ENCODE measurements at places on chromosomes 5 and 9.
A peak's percentile ranks its signal among the peaks of the same experiment; 100 is the strongest.

- no peak for DNase-seq
Observed at GRCh38 chr9:112103405-112103804, 71.7 kb downstream of the SUSD1 start.

DNA sequence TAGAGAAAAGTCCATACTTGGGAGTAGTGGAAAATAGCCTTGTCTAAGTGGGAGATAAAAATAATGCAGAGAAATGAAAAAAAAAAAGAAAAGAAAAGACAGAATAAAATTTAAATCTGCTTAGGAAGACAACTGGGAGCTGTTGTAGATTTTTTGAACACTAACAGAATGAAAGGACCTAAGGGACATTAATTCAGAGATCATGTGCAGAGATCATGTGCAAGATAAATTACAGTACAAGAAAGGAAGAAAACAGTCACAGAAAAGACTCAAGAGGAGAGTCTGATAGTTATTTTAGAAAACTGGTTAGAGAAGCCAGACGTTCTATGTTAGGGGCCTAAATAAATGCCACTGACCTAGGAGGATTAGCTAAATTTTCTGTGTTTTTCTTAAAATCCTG, 1226.8 kb upstream of the NUDT12 start:
- no peak for DNase-seq

DNA sequence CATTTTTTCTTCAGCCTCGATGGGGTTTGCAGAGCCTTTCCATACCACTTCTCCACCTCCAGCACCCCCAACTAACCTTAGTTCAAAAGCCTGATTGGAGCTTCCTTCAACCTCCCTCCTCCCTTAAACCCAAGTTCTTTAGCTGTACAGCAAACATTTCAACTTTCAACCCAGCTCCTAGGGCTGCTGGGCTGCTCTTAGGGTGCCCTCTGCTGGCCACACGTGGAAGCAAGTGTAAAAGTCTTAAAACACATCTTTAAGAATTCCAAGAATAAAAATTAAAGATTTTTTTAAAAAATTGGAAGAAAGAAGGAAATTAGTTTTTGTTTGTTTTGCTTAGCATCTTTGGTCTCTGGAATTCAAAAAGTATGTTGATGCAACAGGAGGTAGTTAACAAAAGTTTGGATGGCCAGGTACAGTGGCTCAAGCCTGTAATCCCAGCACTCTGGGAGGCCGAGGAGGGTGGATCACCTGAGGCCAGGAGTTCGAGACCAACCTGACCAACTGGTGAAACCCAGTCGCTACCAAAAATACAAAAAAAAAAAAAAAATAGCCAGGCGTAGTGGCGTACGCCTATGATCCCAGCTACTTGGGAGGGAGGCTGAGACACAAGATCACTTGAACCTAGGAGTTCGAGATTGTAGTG, 15.5 kb upstream of the HSD17B3 start:
- peak; percentile 40 for DNase-seq

DNA sequence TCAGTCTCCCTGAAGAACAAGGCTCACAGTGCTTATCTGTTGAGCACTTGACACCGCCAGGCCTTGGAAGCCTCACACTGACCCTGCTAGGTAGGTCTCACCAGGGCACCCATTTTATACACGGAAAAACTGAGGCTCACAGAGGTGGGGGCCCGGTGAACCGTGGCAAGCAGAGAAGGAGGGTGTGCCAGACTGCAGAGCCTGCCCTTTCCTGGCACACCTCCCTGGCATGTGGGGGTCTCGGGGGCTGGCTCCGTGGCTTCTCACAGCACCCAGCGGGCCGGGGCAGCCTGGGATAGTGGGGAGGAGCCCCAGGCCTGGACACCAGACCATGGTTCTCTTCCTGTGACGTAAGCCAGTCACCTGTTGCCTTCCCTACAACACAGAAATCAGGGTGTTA, 53.7 kb upstream of the IER5L start:
- DNase-seq = no peak

GRCh38 chr5:168851902-168852321, 272.7 kb upstream of the PANK3 start:
- DNase-seq = no peak

DNA sequence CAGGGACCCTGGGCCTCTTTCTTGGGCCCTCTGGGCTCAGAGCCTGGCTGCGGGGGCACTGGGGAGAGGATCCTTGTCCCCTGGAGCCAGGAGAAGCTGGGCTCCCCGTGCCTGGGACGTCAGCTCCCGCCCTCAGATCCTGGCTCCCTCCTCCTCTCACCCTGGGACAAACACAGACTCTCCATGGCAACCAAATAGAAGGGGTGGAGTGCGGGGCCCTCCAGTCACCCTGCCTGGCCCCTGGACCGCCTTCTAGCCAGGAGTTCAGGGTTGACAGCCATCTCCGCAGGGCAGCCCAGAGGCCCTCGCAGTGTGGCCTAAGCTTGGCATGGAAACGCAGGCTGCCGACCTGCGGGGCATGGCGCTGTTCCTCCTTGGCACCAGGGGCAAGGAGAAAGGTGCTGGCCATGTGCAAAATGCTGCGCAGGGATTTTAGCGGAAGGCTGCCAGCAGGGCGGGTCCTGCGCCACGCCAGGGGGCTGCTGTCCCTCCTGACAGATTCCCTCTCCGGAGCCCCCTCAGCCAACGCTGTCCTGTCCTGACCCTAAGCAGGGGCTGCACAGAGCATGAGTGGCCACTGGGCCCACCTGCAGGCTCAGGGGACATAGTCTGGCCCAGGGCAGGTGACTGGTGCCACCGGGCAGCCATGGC, 1.0 kb downstream of the ZDHHC11 start:
- no peak for DNase-seq

GRCh38 chr9:27717991-27718390, 144.7 kb upstream of the C9orf72 start:
- no peak for DNase-seq

GRCh38 chr9:21027295-21027694, 4.1 kb downstream of the HACD4 start:
- no peak for DNase-seq

- no peak for DNase-seq
Observed at GRCh38 chr9:123511326-123512277, 155.6 kb downstream of the CRB2 start.

GRCh38 chr5:128052780-128053179, 30.8 kb upstream of the SLC12A2 start:
- DNase-seq = no peak

DNA sequence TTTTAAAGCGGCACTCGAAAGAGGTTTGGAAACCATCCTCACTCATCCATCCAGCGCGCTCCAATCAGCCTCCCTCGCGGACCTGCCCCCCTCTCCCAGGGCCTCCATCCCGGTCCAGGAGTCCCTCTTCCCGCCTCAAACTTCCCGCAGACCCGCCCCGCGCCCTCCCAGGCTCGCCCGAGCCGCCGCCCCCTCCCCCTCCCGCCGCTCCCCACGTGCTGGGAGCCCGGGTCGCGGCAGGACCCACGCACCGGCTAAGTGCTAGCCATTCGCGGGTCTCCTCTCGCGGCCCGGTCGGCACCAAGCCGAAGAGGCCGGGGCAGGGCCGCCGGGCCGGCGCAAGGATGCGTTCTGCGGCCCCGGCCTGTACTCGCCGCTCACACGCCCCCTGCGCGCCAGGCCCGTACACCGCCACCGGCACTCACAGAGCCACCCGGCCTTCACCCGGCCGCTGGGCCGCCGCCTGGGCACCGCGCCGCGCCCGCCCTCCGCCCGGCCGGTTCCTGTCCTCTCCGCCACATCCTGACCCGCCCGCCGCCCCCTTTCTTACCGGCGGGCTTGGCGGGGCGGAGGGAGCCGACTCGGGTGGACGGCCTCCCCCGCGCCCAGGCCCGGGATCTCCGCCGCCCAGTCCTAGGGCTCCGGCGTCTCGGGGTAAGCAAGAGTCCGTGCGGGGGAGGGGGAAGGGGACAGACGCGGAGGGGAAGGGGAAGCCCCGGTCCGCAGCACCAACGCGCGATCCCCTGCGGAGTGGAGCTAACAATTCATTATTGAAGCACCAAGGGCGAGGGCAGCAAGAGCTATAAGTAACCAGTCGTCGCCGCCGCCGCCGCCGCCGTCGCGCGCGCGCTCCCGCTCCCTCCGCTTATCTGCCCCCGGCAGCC, 576 bp downstream of the CHD1 start:
- peak; percentile 24 for DNase-seq

DNA sequence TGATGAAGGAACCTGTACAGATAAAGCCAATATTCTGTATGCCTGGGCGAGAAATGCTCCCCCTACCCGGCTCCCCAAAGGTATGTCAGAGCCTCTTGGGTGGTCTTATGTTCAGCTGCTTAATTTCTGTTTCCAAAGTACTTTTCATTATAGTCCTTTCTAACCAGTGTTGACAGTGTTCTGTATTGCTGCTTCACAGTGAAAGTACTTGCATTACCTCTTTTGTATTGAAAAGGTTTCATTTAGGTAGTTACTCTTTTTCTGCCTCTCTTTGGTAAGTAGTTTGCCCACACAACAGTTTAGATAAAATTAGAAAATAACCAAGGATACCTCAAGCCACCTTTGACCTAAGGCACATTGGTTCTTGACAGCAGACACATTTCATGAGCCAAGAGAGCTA, 169.9 kb downstream of the PAM start:
- DNase-seq = no peak

- DNase-seq = no peak
Observed at GRCh38 chr5:140118302-140118936, 4.5 kb downstream of the PURA start.

DNA sequence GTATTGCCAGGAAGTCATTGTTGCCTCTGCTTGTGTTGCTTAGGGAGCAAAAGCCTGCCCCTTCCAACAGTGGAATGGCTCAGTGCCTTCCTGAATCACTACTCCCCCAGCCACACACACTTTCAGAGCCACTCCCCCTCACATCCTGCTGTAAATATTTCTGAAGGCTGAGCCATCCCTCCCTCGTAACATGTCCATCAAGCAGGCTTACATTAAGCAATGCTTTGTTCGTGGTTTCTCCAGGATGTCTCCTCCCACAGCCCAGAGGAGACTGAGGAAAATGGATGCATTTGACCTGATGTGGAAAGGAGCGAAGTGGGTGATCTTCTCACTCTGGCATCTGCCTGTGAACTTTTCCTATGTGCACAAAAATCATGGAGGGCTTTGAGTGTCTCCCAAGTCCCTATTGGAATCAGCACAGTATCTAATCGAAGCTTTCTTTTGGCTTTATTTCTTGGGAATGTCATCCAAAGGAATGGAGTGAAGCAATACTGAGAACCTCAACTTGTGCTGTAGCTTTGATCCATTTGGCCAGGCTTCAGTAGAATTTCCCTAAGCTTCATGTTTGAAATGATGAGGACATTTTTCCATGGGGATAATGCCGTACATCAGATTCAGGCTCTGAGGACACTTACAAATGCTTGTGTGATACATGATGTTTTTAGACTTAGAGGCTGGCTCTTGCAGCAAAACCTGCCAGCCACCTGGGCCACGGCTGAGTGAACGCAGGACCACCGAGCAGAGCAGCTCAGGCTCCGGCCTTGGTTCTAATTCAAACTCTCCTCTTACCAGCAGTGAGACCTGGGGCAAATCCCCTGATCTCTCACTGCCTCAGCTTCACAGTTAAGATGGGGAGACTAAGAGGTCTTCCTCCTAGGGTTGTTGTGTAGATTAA, 389.1 kb downstream of the ENC1 start:
- DNase-seq = no peak

DNA sequence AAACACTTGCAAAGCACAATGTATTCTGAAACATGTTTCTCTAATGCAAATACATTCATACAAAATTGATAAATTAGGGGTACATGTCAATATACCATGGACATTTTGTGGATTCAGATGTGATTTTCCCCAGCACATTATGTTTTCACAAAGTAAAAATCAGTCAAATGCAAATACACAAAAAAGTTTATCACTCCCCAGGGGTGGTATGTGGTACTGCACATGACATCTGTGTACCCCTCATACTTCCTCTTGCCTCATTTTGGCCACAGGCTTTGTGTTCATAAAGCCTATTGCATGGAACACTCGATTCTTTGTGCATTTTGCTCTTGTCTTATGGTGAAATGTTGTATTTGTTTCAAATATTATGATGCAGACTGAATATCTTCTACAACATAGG, 116.8 kb upstream of the PDE4D start:
- DNase-seq = no peak

DNA sequence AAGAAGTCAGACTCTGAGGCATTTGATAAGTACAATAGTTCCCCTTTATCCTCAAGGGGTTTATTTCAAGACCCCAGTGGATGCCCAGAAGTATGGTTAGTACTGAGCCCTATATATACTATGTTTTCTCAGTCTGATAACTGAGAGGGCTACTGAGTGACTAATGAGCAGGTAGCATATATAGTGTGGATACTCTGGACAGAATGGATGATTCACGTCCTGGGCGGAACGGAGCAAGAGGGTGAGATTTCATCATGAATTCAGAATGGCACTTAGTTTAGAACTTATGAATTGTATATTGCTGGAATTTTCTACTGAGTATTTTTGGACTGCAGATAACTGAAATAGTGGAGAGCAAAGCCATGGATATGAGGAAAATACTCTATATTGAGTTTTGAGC, 457.6 kb downstream of the PLK2 start:
- DNase-seq = no peak

DNA sequence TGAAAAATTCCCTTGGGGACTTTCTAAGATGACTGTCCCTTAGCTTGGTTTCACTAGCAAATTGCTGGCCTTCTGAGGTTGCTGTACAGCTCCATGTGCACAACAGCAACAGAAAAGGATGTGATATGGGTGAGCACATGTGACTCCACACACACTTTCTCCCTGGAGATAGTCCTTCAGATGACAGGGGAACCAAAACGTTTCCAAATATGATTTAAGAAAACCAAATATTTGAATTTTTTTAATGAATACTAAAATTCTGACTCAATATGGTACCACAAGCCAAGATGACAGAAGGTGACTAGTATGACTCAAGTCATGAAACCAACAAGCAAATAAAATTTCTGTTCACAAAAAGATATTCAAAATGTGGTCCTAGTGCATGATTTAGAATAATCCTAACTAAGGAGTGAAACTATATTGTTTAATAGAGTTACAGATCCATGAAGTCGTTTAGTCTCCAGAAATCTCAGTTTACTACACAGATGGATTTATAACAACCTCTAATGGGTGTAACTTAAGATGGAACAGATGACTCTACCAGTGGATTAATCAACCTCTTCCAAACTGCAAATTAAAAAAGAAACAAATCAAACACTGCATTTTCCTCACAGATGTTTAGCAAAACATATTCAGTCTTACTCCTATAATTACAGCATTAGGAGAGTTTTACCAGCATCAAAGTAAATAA, 144.8 kb upstream of the PIK3R1 start:
- DNase-seq = no peak

- no peak for DNase-seq
Observed at GRCh38 chr9:35757226-35757891, 3.3 kb upstream of the MSMP start.

DNA sequence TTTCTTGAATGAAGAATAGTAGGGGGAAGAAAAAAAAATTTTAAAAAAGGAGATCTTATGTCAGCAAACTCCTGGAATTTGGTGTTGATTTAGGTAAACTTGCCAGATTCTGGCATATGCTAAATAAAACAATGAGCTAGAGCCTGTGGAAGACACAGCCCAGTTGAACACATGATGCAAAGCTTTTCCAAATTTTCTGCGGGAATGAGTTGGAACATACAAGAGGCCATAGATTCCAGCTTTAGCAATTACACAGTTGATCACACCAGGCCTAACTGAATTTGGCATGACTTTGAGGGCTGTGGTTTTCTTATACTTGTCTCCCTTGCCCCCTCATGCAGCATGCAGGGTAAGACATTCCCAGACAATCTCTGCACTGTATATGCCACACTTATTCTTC, 297.0 kb downstream of the SH3GL2 start:
- no peak for DNase-seq

Data from activated T-cell treated with anti-CD3 and anti-CD28 coated beads for 1 hour (primary cell).